ENCODE measurements at places on chromosomes 3 and 15.

GRCh38 chr3:171351676-171352075 lies 108.5 kb downstream of the TNIK start:
- no peak for DNase-seq

- DNase-seq = no peak
These were observed 90.2 kb downstream of the CERS3 start for GRCh38 chr15:100438570-100438969.

DNA sequence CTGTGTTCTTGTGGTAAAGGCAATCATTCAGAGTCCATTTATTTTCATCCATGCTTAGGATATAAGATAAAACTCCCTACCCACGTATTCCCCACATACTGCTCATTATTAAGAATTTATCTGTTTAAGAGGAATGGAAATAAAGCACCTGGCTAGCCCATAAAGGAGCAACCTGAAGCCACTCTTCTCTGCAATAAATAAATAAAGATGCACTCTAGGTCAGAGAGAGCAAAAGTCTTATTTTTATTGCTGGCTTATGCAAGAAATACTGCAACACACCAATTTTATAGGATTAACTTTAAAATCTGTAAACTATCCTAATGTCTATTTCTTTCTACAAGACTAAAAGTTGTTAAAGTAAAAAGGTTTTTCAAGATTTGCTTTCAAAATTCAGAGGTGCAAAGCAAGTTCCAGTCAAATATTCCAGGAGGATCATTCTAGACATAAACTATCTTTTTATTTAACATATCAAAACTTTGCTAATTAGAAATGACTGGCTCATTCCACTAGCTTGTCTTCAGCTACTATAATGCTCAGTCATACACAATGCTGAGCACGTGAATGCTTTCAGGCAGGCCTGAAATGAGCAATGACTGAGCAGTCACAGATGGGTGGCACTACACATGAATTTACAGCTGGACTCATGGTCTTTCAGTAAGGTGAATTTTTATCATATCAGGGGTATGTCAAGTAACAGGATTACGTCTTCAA lies 7.1 kb downstream of the TJP1 start:
- DNase-seq = no peak

GRCh38 chr3:139122612-139123011 lies 77.9 kb upstream of the PRR23C start:
- DNase-seq = no peak

DNA sequence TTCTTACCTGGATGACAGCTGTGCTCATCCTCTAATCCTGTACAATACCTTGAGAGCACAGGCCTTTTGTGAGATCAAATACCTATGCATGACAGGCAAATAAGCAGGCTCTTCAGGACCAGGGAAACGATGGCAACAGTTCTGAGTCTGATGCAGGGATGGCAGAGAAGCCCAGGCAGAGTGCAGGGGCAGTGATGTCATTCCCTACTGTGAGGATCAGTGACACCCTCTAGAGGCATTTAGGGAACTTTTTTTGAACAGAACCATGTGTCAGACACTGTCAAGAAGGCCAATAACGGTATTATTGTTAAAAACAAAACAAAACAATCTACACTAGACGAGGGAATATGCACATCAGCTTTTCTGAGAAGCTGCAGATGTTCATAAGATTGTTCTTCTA lies 314.8 kb upstream of the CTDSPL start:
- no peak for DNase-seq

DNA sequence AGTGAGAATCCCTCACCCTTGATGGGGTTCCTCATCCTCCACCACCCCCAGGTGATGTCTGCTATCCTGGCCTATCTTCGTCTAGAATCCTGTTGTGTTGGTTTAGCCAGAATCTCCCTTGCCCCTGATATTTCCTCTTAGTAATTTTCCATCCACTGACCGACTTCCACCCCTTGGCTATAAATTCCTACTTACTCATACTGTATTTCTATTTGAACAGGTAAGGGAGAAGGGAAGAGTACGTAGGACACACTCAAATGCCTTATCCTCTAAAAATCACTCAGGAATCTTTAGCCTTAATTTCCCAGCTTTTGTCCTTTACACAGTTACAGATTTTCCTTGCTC lies 678 bp upstream of the TFG start:
- no peak for DNase-seq

DNA sequence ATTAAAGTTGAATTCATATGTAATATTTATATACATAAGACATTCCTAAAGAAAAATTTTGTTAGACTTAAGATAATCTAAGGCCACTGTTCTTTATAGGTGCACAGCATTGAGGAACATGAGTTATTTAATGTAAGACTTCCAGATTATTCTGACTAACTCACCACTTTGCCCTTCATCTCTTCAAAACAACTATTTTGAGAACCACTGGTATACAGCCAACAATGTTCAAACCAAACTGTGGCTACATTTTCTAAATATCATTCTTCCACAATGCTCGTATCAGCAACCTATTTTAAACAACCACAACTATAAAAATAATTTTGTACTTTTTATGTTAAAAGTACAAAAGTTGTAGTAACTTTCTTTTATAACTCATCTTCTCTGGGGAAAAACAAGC lies 199.8 kb upstream of the ALCAM start:
- DNase-seq = no peak

DNA sequence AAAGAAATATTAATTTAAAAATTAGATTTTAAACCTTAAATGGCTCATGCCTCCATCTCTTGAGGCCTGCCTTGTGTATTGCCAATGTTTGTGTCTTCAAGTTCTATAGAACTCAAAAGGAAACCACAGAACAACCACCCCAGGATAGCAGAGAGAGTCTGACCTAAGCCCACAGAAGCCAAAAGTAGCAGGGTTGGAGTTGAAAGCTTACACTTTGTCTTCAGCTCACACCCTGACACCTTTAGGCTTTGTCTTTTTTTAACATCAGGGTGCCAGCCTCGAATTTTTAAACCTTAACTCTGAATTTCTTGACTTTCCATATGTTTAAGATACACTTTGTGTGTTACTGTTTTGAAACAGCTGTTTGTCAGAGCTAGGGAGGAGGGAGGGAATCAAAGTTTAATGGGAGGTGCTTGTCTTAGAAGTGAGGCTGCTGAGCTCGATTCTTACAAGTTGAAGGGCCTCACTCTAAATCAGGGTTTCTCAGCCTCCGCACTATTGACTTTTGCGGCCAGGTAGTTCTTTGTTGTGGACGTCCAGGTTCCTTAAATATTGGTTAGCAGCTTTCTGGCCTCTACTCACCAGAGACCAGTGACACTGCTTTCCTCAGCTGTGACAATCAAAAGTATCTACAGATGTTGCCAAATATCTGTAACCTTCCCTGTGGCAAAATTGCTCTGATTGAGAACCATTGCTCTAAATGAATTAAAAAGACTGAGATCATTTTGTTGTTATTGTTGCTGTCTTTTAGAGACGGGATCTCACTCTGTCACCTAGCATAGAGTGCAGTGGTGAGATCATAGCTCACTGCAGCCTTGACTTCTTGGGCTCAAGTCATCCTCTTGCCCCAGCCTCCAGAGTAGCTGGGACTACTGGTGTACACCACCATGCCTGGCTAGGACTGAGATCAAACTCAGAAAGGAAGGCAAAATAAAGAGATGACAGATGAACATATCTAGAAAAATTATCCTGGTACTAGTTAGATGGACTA lies 139.2 kb upstream of the EOMES start:
- DNase-seq = no peak

GRCh38 chr3:181690769-181691168 lies 21.0 kb upstream of the SOX2 start:
- DNase-seq = no peak

DNA sequence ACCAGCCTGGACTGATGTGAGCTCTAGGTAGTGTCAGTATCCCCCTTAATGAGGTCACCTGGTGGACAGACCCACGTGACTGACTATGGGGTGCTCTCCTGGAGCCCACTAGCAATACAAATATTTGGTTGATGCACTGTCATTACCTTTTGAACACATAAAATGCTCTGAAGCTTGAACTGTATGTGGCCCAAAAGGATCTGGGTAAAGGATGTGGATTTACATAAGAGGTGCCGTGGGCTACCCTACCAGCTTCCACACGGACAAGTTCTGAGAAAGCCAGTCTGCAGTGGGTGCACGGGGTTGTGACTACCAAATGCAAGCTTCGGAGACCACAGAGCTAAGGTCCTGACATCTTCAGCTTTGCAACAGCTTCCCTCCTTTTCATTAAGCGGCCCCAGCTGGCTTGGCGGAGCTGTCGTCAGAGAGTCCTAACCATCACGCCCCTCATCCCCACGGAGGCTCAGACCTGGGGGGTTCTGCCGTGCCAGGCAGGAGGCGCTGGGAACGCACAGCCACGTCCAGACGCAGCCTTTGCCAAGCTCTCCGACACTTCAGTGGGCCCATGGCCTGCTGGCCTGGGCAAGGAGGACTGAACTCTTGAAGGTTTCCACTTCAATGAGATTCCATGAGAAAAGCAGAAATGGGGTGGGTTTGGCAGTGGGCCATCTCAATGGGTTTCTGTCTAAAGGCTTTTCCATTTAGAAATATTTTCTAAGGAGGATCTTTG lies 228.3 kb downstream of the ADAMTS17 start:
- DNase-seq = no peak

DNA sequence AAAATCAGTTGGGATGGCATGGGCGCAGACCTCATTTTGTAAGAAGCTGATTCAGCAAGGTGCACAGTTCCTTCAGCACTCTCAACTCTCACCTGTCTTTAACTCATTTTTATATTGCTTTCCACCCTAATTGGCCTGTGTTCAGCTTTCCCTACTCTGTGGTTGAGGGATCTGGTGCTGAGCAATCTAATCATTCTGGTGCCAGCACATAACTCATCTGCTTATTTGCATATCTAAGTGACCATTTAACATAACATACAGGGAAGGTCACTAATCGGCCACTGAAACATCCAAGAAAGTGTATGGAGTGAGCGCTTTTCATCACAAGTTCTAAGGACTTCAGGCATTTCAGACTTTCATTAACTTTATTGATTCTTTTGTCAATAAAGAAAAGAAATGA lies 303.4 kb upstream of the ROPN1 start:
- DNase-seq = no peak

- DNase-seq = no peak
These were observed 27.7 kb downstream of the DLG1 start for GRCh38 chr3:197270558-197271317.

GRCh38 chr3:8239718-8240695 lies 261.6 kb upstream of the LMCD1 start:
- DNase-seq = no peak

GRCh38 chr3:8713901-8714759 lies 19.5 kb upstream of the CAV3 start:
- no peak for DNase-seq

DNA sequence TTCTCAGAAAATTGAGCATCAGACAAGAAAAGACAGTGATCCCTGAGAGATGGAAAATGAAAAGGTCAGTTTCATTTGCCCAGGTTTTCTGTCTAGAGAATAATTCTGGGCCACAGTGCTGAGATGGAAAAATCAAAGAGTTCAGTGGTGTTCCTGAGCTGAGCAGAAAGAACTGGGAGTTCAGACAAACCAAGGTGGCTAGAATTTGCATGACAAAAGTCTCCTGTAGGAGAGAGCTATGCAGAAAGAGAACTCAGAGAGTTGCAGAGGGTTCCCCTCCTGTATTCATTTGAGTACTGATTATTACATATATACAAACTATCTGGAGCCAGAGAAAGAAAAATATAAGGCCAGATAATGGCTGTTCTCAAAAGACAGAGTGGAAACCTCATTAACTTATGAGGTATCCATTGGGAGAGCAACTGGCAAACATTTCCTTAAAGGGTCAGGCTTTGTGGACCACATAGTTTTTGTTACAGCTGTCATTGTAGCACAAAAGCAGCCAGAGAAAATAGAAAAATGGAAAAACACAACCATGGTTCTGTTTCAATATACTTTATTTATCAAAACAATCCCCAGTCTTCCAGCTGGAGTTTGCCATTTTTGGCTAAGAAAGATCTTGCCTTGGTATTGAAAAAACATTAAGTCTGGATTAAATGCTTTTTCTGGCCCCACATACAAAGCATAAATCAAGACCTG lies 1004.1 kb downstream of the TBL1XR1 start:
- no peak for DNase-seq

DNA sequence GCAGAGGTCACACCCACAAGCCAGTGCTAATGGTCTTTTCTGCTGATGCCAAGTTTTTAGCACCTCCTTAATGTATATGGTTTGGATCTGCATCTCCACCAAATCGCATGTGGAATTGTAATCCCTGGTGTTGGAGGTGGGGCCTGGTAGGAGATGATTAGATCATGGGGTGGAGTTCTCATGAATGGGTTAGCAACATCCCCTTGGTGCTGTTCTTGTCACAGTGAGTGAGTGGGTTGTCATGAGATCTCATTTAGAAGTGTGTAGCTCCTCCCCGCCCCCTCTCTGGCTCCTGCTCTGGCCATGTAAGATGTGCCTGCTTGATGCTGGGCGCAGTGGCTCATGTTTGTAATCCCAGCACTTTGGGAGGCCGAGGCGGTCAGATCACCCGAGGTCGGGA lies 37.3 kb upstream of the KLHL6 start:
- DNase-seq = no peak

DNA sequence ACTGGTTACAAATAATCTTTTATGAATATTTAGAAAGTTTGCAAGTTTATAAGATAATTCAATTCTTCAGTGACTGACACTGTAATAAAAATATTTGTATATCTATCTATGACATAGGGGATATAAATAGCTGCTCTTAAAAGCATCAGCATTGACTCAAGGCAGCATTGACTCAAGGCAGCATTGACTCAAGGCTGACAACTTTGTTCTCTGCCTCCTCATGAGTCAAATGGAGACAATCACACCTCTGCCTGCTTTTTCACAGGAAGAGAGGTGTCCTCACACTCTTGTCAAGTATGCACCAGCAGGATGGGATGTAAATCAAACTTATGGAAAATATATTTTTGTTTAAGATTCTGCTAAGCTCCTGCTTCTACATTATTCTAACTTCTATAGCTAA lies 1173.1 kb downstream of the NSUN3 start:
- DNase-seq = no peak

- DNase-seq = no peak
These were observed 18.7 kb upstream of the FOXP1 start for GRCh38 chr3:71602256-71602655.

DNA sequence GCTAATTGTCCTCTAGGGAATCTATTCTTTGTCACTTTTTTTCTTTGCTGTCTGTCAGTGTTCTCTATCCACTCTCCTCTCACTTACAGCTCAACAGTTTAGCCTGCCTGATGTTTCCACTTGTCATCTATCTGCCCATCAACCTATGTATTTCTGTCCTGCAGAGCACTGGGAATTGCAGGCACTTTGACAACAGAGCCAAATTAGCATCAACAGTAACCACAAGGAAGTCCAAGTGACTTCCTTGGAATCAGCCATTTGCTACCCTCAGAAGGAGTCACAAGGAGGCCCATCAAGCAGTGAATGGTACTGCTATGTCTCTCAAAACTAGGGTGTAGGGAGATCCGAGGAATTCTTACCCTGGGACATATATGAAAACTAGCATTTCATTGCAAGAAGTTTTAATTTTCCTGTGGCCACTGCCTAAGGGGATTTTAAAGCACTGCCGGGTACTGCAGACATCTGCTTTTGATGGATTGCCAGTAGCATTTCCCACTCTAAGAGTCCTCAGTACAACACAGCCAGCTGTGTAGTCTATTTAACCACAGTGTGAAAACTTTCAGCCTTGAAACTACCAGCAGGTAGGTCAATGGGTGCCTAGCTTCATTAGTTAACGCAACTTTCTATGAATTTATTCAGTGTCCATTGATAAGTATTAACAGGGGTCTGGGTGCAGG lies 898.8 kb downstream of the NTRK3 start:
- DNase-seq = no peak
